Stimulated activated CD4-positive, alpha-beta T cell treated with anti-CD3 and anti-CD28 coated beads, Interleukin-1b, Interleukin-23, amount 100 ng/mL, for 1 hour (primary cell): ENCODE measurements at places on chromosomes 5 and 9.

DNA sequence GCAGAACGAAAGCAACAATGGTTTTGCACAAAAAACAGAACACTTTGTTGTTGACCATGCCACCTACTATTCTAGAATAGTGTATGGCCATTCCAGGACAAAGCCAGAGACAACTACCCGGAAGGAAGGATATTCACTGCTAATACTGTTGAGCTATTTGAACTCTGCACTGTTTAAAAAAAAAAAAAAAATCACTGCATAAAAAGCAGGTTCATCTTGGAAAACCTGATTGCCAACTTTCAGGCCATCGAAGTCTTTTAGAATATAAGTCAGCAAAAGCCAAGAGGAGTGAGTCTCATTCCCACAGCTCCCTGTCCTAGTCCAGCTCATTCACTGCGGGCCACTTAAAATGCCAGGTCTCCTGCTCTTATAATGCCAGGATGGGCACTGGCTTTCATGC, 4.0 kb downstream of the ENC1 start:
- no peak for DNase-seq

DNA sequence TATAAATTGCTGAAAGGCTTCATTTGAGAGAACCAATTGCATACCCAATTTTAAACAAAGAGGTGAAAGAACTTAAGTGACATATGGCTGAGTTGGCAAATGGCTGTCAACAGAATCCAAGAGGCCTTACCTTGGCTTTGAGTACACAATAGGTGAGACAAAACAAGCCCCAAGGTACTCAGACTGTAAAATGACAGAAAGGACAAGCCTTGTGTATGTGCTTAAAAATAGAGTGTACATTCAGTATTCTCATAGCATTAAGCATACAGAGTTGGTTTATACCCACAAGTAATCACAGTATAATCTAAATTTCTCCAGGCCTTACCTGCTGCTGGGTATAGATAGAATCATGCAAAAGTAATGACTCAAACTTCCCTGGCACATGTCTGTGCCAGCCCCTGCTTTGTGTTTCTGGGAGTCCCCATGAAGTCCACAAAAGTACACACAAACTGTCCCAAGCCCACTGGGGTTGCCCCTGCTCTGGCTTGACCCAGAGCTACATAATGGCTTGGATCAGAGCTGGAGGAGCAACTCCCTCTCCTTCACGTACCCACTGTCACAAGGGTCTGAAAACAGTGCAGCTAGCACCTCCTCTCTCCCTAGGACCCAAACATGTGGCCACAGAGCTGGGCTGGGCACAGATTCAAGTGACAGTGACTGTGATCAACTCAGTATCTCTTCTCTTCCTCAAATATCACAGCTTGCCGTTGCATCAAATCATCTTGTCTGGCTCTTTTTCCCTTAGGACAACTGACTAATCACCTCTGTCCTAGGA, 250.8 kb downstream of the ENC1 start:
- no peak for DNase-seq

GRCh38 chr9:8252445-8252844, 452.9 kb upstream of the DMAC1 start:
- no peak for DNase-seq

- DNase-seq = no peak
Measured at GRCh38 chr5:143078971-143079370, 308.8 kb downstream of the ARHGAP26 start.

DNA sequence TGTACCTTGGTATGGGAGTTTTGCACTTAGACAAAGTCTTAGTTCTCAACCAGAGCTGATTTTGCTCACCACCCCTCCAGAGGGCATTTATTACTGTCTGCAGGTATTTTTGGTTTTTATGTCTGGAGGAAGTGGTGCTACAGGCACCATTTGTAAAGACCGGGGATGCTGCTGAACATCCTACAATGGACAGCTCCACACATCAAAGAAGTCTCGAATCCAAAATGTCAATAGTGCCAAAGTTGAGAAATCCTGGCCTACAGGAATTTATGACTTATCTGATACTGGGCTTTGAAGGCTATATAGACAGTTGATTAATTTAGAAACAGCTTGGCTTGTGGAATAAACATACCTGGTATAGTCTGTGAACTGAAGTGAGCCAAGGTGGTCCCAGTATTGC, 137.5 kb downstream of the PIP5K1B start:
- DNase-seq = no peak

- no peak for DNase-seq
Measured at GRCh38 chr5:53089481-53089991, 20.0 kb downstream of the MOCS2 start.

DNA sequence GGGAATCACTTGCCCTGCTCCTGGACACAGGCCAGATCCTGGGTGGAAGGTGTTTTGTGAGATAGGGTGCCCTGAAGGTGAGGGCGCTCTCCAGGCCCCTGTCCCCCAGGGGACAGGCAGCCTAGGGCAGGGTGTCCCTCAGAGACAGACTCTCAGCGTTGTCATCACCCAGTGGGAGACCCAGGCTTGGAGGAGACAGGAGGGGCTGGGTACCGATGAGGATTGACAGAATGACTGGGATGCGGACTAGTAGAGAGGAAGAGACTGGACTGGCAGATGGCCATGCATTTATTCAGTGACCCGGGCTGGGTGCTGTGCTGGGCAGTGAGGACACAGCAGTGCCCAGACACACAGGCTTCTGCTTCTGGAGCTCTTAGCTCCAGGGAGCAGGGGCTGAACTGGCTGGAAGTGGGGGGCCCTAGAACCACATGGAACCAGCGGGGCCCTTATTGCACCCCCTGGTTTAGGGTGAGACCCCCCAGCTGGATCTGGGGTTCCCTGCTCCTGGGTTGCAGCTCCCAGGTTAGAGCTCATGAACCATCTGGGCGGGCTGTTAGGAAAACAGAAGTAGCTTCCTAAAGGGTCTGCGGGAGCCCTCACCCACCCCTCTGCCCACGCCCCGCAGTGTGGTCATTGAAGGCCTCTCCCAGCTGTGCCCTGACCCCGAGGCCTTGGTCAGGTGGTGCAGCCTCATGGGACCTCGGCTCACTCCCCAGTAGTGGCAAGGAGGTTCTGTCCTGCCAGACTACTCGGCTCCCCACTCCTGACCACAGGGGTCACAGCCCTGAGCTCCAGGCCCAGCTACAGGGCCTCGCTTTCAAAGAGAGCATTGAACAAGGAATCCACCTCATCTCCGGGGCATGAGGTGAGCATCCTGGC, 116.7 kb upstream of the LMX1B start:
- DNase-seq = no peak

DNA sequence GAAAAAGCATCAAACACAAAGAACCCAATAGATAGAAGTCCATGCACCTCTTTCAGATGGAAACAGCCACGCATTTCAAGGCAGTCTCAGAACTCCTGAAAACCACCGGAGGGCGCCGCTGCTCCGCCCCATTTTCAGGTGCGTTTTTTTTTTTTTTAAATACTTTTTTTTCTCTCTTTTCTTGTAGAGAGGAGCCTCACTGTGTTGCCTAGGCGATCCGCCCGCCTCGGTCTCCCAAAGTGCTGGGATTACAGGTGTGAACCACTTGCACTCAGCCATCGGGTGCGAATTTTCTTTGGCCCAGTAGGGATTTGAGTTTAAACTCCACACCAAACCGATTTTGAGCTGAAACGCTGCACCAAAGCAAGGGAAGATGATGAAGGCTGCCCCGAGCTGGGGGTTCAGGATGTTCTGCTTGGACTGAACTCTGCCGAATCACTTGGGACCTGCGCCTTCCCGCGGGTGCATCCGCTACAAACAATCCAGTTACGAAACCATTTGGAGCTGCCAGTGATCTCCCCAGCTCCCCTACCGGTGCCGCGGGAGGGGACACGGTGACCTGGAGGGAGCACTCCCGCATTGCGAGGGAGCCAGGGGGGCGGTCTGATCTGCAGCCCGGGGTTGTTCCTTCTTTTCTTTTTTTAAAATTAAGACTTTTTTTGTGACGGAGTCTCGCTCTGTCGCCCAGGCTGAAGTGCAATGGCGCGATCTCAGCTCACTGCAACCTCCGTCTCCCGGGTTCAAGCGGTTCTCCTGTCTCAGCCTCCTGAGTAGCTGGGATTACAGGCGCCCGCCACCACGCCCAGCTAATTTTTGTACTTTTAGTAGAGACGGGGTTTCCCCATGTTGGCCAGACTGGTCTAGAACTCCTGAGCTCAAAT, 1.4 kb downstream of the PTGR1 start:
- peak; percentile 17 for DNase-seq

DNA sequence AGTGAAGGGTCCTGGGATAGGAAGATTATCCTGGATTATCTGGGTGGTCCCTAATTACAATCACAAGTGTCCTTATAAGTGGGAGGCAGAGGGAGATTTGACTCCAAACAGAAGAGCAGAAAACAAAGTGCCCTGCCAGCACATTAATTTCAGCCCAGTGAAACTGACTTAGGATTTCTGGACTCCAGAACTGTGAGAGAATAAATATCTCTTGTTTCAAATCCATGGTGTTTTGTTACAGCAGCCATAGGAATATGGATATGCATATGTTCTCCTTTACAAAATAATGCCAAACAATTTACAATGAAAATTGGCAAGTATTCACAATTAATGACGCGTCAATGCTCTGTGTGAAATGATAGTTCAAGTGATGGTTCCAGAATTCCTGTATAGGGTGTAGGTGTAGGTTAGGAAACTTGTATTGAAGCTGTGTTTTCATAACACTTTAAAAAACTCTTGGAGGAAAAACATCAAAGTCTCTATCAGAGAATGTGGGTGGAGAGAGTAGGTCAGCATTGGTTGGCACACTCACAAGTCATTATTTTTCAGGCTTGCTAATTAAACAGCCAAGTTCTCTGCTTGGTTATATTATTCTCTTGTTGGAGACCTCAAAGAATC, 19.9 kb upstream of the PLPP1 start:
- DNase-seq = no peak

GRCh38 chr9:87810008-87810407, 72.7 kb upstream of the SPATA31E1 start:
- no peak for DNase-seq

GRCh38 chr9:83655433-83655832, 32.5 kb downstream of the IDNK start:
- DNase-seq = no peak

DNA sequence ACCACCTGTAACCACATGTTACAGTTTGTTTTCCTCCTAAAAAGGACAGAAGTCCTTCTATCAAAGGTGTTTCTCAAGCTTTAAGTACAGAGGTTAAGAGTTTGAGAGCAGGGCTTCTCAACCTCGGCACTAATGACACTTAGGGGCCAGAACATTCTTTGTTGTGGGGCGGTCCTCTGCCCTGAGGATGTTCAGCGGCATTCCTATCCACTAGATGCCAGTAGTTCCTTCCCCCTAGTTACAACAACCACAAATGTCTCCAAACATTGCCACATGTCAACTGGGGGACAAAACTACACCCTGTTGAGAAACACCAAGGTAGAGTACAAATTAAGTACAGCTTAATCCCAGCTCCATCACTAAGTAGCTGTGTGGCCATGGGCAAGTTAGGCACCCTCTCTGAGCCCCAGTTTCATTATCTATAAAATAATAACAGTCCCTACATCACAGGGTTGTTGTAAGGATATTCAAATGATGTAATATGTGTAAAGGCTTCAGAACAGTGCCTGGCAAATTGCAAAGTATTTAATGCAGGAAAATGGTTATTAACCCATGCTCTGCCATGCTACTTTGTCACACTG, 44.6 kb downstream of the PIP5K1B start:
- DNase-seq = no peak

DNA sequence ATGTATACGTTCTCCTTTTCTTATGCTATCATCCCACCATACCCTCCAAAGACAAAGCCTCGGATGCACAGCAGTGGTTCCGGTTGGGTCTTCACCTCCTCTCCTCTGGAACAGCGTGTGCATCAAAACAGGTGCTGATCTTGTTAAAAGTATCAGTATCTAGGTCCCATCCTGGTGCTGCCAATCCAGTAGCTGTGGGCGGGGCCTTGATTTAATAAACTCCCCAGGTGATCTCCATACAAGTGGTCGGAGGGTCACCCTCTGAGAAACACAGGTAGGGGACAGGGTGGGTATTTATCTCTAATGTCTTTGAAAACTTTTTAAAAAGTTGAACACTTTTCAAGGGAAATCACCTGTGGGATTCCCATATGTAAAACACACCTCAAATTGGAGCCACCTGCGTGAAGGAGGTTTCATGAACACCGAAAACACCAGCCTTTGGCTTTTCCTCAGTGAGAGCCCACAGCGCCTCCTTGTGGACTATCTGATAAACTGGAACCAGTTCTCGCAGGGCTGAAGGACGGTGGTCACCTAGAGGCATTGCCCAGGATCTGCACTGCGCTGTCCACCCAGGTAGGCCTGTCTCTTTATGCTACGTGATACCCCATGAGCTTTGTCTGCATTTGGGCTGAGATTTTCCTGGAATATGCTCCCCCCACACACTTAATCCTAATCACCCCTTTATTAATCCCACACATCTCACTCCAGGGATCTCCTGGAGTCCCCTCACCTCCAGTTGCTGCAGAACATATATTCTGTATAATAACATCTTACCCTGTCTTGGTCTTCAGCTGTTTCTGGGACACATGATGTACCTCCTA, 80.5 kb upstream of the EPB41L4B start:
- no peak for DNase-seq

DNA sequence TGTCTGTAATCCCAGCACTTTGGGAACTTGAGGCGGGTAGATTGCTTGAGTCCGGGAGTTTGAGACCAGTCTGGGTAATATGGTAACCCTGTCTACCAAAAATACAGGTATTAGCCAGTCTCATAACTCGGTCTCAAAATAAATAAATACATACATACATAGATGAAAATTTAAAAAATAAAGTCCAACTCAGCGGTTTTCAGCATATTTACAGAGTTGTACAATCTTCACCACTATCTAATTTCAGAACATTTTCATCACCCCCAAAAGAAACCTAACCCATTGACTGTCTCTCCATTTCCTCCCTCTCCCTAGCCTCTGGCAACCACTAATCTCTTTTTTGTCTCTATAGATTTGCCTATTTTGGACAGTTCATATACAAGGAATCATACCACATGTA, 10.7 kb downstream of the RMND5B start:
- no peak for DNase-seq

DNA sequence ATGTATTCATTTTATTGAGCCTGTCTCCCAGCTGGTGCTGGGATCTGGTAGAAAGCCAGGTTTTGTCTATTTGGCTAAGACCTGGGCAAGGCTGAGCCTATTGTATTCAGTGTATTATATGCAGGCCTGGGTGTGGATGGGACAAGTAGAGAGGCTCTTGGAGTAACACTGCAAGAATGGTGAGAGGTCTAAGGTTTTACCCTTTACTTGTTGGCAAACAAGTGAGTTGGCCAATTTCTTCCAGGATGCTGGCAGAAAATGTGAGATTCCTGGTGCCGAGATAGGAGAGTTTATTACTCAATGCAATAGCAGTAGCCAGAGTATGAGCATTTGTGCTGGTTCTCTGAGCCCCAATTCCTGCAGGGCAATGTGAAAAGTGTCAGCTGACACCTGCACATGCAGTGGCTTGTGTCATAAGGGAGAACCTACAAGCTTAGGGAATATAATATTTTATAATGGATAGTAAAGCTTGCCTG, 141.7 kb upstream of the PRLR start:
- no peak for DNase-seq
